ENCODE measurements at places on chromosomes 12 and 14.

- no peak for DNase-seq
Observed at GRCh38 chr12:105060715-105061378, 23.4 kb downstream of the ALDH1L2 start.

GRCh38 chr12:57085999-57086492 lies 2.9 kb upstream of the NAB2 start:
- DNase-seq: no peak

DNA sequence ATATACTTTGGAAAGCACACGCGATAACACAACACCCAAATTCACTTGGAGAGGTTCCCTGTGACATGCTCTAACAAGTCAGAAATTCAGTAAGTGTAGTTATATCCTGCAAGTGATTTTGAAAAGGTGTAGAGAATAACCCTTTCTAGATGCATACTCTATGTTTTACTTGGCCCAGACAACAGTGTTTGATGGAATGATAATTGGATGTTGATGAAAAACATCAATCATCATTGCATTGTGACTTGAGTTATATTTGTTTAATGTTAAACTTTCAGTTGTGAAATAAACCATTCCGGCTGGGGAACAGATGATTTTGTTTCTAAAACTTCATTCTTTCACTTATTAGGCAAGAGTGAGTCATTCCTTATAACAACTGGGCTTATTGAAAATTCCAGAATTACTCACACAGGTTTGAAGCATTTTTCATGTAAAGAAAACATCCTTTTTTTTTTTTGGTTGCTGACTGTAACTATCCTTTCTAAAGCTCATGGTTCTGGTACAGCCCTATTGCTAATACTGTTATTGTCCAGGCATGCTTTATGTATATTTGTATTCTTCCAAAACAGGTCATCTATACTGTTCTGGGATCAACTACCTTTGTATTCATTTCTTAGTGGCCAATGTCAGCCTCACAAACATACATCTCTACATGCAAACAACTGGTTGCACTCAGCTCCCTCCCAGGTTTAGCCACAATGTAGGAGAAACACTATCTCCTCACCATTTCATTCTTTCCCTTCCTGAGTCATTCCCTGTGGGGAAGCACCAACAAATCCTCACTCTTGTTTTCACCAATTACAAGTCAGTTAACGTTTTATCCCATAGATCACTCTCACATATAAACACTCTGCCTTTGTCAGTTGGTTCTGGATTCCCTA lies 121.2 kb upstream of the LRIG3 start:
- no peak for DNase-seq

DNA sequence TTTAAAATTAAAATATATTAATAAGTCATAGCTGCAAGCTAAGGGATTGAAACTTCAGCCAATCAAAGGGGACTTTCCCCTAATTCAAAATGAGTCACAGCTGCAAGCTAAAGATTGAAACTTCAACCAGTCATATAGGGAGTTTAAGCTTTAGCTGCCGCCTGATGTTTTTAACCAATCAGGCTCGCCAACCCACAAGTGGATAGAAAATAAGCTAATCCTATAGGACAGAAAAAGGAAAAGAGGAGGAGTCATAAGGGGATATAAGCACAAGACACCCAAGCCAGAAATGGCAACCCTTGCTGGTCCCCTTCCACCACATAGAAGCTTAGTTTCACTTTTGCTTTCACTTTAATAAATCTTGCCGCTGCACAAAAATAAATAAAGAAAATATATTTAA lies 1154.6 kb downstream of the GALC start:
- DNase-seq: no peak

DNA sequence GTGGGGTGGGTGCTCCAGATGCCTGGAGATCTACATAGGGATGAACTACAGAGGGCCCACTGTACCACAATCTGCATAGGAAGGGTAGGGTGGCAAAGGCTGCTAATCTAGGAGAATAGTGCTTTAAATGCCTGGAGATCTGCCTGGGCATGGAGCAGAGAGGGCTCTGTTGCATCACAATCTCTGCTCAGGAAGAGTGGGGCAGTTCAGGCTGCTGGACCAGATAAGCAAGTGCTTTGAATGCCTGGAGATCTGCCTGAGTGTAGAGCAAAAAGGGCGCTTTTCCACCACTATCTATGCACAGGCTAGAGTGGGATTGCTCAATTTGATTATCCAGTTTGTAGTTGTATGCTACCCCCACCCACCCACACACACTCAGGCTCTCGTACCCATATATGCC lies 886.3 kb upstream of the SEL1L start:
- no peak for DNase-seq

- DNase-seq: no peak
Observed at GRCh38 chr14:103343164-103343879, 9.3 kb downstream of the EIF5 start.

DNA sequence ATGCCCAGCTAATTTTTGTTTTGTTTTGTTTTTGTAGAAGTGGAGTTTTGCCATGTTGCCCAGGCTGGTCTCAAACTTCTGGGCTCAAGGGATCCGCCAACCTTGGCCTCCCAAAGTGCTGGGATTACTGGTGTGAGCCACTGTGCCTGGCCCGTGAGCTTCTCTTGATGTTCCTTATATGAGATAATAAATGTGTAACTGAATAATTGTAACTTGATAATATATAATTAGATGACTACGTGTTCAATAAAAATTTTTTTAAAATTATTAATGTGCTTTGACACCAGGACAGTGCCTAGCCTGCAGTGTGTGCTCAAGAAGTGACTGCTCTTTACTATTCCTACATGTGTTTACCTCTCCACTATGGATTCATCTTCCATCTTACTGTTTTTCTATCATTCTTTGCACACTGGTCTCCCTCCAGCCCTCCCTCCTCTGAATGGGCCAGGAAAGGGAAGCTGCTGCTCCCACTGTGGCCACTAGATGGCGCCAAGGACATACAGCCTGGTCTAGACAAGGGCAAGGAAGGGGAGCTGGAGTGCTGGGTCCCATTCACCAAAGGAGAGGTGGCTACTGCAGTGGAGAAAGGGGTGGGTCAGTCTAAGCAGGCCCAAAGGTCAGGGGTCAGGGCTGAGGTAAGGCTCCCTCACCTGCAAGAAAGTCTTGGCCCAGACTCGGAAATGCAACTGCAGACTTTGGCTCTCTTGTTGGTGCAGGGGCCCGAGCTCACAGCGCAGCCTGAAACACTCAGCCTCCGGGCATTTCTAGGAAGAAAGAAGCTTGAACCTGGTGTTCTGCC lies 14.7 kb upstream of the ZNF385A start:
- DNase-seq: peak; percentile 95

- no peak for DNase-seq
Observed at GRCh38 chr12:25741917-25742316, 188.8 kb upstream of the LMNTD1 start.

DNA sequence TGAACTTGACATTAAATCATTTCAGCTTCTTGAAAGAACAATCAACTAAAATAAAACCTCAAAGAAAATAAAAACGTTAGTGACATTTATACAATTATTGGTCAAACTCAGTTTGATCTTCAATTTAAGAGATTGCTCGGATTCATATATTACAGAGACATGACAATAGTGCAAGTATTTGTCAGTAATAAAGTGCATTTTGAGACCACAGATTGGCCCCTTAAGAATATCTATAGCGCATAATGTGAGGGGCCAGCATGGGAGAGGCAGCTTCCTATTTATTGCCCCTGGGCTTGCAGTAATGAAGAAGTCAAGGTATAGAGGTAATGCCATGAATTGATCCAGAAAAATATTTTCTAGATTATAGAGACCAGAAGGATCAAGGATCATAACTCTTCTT lies 552.3 kb downstream of the VRK1 start:
- no peak for DNase-seq

GRCh38 chr14:52124791-52125684 lies 56.2 kb upstream of the NID2 start:
- no peak for DNase-seq

DNA sequence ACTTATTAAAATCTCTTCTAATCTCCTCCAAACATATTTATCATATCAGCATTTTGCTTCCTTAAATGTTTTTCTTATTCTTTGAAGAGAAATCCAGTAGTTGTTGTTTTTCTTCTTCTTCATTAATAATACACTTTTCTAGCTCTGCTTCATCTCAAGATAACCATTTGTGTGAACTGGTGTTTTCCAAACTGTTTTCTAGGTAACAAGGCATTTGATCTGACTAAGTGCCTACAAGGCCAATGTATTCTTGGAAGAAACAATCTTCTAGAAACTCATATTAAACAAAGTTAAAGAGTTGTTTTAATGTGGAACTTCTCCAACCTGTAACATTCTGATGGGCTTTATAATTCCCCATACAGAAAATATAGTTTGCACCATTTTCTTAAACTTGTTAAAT lies 30.8 kb upstream of the IFNG start:
- DNase-seq: no peak

GRCh38 chr12:98817742-98818141 lies 172.7 kb downstream of the APAF1 start:
- DNase-seq: no peak

- DNase-seq: no peak
Observed at GRCh38 chr12:72723732-72724131, 451.6 kb downstream of the TRHDE start.

Data from posterior cingulate gyrus (tissue), 11 donors.